ENCODE measurements at places on chromosomes 2 and 18.

GRCh38 chr2:162072976-162073887 lies 783 bp downstream of the DPP4 start:
- DNase-seq, result no peak

DNA sequence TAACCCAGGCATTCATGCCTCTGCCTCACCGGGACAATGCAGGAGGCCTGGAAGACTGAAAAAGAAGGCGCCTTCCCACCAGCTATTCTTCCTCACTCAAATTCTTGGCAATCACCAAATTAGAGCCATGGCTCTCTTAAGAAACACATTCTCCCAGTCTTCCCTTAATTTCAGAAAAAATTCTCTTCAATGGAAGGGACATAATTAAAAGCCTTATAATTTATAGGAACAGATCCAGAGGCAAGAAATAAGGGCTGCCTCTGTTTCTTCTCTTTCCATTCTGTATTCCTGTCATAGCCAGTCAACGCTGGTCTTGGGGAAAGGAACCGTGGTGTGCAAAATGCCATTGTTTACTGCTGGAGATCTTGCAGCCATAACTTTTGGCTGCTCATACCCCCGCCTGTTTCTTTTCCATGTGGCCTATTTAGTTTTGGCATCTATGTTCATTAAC lies 32.8 kb downstream of the DTNA start:
- peak; percentile 58 for DNase-seq

- peak; percentile 8 for DNase-seq
These were observed 29.6 kb downstream of the MCEE start for GRCh38 chr2:71100195-71100964.

DNA sequence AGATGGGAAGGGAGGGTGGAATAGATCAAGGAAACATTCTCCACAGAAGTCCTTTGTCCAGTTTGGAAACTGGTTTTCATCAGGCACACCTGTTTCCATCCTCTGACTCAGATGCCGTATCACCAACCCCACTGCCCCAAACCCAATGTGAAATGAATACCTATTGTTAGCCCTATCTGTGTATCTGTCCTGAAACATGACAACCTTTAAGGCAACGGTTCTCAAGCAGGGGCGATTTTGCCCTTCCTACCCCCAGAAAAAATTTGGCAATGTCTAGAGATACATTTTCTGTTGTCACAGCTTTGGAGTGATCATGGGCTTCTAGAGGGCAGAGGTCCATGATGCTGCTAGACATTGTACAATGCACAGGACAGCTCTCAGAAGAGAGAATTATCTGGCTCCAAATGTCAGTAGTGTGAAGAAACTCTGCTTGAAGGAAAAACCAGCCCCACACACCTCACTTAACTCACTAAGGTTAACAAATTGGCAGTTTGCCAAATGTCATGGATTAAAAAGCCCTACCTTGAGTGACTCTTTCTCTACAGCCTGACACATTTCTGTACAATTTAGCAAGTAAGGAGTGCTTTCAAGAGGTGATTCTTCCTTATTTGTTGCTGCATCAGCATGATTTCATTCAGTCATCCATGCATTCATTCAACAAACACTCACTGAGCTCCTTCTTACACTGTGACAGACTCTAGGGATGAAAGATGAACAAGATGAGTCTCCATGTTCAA lies 3.4 kb downstream of the SCTR start:
- no peak for DNase-seq

GRCh38 chr2:70514612-70515055 lies 39.0 kb downstream of the TGFA start:
- DNase-seq, result no peak

DNA sequence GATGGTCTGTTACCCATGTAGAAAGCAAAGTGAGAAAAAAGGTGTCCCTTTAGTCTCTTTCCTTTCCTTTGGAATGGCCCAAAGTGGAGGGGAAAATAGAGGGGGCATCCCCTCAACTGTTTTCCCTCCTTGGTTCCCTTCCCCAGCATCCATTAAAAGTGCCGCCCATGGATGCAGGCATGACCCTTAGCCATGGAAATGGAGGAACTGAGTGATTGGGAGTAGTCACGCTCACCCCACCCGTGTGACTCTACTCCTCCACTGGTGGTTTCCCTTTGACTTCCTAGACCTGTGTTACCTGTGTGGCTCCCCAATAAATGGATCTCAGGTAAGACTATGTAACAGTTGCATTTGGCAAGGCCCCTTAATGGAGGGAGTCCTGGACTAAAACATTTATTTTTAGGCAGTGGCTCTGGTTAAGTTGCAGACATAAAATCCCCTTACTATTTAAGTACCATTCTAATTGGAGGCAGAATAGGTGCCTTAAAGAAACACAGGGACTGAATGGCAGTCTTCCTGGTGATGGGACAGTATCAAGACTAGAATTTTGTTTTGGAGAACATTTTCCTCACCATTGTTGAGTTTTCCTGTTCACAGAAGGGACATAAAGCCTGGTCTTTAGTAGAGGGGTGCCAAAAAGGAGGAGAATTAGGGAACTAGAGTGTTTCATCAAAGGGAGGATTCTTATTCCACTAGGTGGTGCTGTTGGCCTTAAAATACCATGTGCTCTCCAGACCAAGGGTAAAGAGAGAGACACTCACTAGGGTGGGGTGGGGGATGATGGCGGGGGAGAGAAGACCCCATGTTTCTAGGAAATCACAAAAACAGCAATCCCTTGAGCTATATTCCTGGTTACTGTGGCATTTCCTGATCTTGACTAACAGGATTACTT lies 25.7 kb upstream of the PLA2R1 start:
- DNase-seq, result no peak

GRCh38 chr2:112163541-112163981 lies 25.4 kb downstream of the FBLN7 start:
- DNase-seq, result no peak
